ENCODE measurements at places on chromosomes 6 and 20.
A peak's percentile ranks its signal among the peaks of the same experiment; 100 is the strongest.

GRCh38 chr6:163579880-163580295 is 165.4 kb downstream of the QKI start:
- peak; percentile 22 for DNase-seq

- no peak for DNase-seq
These were observed at the start of gene CRIP3 for GRCh38 chr6:43308101-43308989. Gene CRIP3, minus strand, starts transcription at chr6:43308826. Its CDS starts 34 bp downstream, at chr6:43308792.

GRCh38 chr6:91822581-91822980 is 1235.7 kb upstream of the MAP3K7 start:
- DNase-seq = no peak

GRCh38 chr6:126152372-126152745 is 166.0 kb downstream of the TRMT11 start:
- no peak for DNase-seq

DNA sequence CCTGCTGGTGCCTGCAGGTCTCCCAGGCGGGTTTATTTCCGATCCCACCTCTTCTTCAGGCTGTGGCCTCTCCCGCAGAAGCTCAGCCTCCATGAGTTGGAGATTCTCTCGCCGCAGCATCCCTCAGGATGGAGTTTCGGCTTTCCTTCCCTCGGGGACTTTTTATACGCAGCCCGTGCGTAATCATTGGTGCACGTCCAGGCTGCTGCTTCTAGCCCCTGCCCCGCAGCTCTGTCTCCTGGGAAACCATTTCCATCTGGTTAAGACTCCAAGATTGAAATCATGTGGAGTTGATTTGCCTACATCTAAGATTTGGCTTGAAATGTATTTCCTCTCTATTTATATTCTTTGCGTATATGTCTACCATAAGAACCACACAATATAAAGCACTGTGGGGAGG is 46.7 kb upstream of the CARMIL1 start:
- DNase-seq = peak; percentile 32

DNA sequence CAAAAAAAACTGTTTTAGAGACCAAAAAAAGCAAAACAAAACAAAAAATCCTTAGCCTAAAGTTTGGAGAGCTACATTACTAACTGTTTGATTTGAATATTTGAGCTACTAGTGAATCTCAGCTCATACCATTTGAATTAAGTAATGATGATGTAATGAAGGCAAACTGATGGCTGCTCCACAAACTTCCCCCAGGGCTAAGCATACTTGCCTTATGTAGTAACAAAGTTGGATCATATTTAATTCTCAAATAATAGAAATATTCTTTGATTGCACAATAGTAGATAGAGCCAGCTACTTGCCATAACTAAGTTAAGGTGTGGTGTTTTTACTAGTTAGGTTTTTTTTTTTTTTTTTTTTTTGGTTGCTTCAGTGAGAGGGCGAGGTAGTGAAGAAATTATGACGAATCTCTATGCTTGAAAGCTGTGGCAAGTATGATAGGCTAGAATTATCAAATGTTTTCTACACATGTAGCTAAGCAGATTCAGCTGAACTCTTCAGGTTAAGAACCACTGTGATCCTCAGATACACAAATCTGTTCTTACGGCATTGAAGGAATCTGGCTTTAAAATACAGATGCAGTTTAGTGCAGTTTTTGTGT is 2.9 kb downstream of the RAB32 start:
- peak; percentile 85 for DNase-seq

GRCh38 chr6:52149949-52150348 is 36.2 kb upstream of the IL17A start:
- no peak for DNase-seq

DNA sequence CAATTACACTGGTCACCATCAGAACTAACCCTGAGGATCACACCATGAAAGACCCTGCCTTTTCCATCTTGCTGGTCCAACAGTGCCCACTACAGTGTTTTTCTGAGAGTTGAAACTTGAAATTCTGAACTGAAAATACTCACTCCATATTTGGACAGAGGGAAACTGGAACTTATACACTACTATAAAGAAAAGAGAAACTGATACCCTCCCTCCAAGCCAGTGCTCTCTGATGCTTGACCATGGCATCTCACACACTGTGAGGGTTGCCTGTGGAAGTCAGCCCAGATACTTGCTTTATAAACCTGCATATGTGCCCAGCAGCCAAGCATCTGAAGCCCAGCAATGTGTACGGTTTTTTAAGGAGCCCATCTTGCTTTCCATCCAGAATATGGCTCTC is 108.7 kb downstream of the FOXA2 start:
- DNase-seq = no peak

DNA sequence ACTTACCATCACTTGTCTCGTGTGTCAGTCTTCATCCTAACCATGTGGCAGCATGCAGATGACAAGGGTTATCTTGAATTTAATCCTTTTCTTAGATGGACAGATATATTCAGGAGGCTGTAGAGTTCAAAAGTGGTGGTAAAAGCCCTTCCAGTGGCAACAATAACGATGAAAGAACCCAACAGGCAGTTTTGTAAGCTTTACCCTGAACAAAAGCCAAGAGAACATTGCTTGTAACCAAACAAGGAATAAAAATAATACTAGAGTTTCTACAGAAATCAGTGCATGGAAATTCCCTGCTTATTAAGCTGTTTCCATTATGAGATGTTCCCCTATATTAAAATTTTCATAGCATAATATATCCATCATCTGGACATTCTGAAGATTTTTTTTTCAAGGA is 69.7 kb downstream of the PDE7B start:
- peak; percentile 54 for DNase-seq

DNA sequence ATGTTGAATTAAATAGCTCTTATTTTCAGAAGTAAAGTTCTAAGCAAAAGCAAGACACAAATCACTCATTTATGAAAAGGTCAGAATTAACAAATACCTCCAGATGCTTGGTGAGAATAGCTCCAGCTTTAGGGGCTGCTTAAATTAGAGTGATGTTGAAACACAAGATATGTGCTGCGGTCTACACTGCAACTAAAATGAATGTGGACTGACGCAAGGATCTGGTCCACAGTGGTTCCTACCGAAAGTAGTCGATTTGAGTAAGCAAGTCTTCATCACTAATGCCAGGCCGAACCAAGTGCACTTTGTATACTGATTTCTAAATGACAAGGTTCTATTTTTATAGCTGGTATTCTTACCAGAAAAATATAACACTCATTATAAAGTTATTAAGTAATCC is 96.3 kb downstream of the PRDM1 start:
- DNase-seq = no peak

GRCh38 chr6:91590191-91590590 is 1003.3 kb upstream of the MAP3K7 start:
- no peak for DNase-seq

Data from astrocyte of the spinal cord (primary cell).